ENCODE measurements at places on chromosomes 7 and 10. TPM values are rescaled to one million over a fixed set of nuclear protein-coding genes. Genes with fewer than 3 reads are reported as not detected.
A peak's percentile ranks its signal among the peaks of the same experiment; 100 is the strongest.

- peak; percentile 80 for DNase-seq
Observed at GRCh38 chr7:158975526-158976467, 119.4 kb downstream of the DYNC2I1 start.

DNA sequence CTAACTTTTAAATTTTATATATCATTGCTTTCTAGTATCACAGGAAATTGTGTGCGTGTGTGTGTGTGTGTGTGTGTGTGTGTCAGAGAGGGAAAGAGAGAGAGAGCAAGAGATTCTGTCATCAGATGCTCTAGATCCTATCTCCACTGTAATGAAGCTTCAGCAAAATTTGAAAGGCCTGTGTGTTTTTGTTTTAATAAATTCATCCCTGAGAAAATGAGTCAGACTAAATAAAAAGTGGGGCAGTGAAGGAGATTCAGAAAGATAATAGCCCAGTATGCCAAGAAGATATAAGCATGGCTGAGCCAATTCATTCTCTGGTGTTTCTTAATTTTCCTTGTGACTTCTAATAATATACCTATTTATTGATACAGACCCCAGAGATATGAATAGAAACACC, 184.2 kb upstream of the TMEM196 start:
- DNase-seq: no peak

DNA sequence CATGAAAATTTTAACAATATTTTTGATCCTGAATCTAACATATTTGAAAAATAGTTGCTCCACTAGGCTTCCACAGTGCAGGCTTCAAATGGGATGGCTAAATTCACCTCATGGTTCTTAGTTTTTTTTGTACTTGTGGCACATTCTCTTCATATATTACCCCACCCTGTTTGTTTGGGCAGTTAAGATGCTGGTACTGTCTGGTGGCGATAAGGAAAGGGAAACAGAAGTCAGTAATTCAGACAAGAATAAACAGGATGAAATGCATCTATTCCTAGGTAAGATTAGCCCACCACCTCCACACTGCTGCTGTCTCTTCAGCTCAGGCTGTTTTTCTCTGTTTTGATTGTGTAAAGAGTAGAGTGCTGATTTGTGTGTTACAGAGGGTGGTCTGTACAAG, 44.2 kb downstream of the GLRX3 start:
- DNase-seq: no peak

DNA sequence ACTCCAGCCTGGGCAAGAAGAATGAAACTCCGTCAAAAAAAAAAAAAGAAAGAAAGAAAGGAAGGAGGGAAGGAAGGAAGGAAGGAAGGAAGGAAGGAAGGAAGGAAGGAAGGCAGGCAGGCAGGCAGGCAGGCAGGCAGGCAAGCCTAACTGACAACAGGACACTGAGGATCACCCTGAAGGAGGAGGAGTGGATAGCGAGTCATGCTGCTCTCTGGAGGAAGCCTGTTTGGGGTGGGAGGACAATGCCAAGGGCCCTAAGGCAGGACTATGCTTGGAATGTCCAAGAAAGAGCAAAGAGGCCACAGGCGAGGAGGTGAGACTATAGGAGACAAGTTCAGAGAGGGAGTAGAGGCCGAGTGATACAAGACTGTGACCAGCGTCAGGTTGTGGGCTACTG, 107.0 kb upstream of the PARD3 start:
- DNase-seq: no peak

DNA sequence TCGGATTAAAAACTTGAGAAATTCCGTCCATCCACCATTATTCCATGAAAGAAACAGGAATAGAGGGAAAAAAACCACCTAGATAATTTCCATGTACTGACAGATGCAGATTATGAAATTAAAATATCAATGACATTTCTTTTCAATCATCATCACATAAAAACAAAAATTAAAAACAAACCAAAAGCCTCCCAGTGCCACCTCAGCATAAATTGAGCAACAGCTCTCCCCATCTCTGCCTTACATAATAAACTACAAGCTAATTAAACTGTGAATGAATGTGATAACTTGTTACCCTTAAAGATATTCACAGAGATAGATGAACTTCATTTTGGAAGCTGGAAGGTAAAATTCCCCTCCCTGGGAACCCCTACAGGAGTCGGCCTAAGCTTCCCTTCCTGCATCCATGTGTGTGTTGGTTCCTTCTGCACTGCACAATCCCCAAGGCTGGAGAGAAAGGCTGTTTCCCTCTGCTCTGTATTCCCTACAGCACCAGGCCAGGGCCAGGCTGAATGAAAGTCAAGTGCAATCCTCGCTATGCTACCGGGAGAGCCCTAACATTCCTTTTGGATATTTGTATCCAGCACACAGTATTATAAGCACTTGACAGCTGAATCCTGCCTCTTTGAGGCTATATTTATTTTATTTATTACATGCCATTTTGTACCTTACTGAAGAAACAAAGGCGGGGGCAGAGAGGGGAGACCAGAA, 8.1 kb downstream of the CCDC6 start:
- DNase-seq: no peak

- DNase-seq: no peak
Observed at GRCh38 chr7:47310020-47310419, 271.9 kb downstream of the TNS3 start.

Gene PNLIPRP2
- not detected for total RNA-seq

Gene UNCX
- total RNA-seq: not detected

GRCh38 chr7:70790215-70791073, 341.5 kb upstream of the GALNT17 start:
- DNase-seq: no peak

Gene THAP5
- total RNA-seq: 30.1 TPM

Gene VWC2
- not detected for total RNA-seq

DNA sequence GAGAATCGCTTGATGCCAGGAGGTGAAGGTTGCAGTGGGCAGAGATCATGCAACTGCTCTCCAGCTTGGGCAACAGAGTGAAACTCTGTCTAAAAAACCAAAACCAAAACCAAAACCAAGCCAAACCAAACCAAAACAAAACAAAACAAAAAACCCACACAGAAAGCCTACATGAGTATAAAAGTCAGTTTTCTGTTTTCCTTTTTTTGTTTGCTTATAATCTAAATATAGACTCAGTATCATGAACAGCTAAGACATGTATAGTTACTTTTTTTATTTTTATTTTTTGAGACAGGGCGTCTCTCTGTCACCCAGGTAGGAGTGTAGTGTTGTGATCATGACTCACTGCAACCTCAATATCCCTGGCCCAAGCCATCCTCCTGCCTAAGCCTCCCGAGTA, 16.8 kb upstream of the MTPN start:
- DNase-seq: no peak

DNA sequence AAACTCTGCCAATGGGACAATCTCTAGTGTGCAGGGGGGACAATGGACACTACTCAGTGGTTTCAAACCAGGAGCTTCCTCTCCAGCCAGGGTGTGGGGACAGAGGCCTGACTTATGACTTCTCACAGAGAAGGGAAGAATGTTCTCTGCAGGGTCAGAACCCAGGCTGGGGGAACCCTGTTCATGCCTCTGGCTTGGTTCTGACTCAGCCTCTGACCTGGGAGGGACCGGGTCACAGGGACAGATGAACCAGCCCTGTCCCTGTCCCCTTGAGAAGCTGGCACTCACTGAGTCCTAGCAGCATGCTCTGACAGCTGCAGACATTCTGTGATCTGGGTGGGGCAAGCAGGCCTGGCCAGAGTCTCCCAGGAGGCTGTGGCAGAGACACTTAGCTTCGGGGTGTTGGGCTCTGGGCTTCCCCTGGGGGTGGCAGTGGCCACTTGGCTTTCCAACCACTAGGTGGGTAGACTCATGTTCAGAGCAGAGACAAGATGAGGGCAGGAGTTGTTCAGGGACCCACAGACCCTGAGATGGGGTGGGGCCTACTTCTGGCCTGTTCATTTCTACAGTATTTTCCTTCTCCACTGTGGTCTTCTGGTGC, 13.6 kb downstream of the TSPAN15 start:
- DNase-seq: peak; percentile 13

DNA sequence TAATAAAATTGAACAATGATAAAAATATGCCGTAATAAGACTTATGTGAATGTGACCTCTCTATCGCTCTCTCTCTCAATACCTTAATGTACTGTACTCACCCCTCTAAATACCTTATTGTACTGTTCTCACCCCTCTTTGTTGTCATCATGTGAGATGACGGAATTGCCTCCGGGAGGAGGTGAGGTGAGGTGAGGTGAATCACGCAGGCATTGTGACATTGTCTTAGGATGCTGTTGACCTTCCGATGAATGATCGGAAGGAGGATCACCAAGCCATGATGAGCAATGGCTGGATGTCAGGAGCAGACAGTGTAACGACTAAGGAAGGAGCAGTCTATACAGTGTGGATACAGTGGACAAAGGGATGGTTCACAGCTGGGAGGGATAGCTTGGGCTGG, 87.4 kb upstream of the FAM20C start:
- no peak for DNase-seq

Gene NPFFR1
- total RNA-seq: not detected

Gene GNAI1
- total RNA-seq: 4.1 TPM

Gene STEAP2
- total RNA-seq: not detected

- no peak for DNase-seq
Observed at GRCh38 chr10:86254081-86254480, 112.5 kb downstream of the GRID1 start.

GRCh38 chr7:1931256-1931950, 261.3 kb downstream of the ELFN1 start:
- DNase-seq: no peak

Gene SUGCT
- 1.9 TPM for total RNA-seq

DNA sequence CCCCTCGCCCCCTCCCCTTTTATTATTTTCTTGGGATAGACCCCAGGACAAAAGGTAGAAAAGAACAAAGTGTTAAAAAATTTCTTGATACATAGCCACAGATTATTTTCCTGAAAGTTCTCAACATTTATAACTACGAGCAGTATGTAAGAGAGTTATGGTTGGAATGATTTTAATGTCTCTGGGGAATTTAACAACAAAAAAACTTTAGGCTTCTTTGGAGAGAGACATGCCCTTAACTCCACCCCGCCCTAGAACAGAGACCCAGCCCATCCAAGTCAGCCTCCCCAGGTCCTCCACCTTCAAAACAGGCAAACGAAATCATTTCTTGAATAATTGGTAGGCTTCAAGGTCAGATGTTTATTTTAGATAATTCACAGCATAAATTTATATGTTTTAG, 97.1 kb downstream of the TCF7L2 start:
- DNase-seq: no peak

Gene TRIL
- not detected for total RNA-seq

DNA sequence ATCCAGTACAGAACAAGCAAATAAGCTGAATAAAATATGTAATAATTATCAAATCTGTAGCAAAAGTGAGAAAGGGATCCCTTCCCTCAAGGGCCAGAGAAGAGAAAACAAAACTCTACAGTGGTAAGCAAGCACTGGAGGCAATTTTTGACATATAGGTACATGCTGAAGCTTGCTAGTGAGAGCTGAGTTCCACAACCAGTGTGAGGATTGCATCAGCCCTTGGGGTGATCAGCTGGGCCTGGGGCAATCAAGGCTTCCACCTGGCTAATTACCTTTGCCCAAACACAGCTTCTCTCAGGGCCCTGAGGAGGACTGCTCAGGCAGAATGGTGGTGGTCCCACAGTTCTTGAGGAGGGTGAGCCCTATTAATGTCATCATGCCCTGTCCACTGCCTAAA, 134.4 kb upstream of the DLX6 start:
- no peak for DNase-seq

DNA sequence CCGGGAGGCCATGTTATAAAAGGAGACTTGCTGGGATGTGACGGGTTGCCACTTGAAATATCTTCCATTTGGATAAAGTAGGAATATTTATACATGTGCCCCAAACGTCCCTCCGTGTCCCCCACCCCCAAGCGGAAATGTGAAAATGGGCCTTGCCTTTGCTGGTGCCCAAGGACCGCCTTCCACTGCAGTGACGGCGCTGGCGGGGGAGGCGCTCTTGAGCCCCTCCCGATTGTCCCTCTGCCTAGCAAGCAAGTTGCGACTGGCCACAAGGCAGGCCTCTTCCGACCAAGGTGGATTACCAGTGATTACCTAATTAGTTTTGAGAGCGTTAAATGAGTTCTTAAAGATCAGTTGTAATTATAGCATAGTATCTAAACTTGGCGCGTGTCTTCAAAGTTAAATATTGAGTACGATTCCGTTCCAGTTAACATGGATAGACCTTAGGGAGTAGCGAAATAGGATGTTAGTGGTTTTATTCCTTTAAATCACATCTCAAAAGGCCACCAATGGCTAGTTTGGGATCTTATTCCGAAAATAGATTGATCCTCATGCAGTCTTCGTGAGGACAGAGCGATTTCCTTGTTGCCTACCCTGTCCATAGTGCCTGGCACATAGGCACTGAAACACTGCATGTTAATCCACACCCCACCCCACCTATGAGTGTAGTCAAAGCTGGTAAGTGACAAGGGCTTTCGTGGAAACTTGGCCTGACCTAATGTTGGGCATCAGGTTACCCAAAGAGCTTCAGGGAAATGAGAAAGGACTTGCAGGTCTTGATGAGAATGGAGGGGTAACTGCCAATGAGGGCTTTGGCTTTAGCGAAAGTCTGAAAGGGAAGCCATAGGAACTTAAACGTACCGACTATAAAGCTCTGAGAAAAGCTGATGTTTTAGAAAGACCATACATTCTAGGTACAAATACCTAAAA, 1.1 kb downstream of the PPIA start:
- peak; percentile 91 for DNase-seq

DNA sequence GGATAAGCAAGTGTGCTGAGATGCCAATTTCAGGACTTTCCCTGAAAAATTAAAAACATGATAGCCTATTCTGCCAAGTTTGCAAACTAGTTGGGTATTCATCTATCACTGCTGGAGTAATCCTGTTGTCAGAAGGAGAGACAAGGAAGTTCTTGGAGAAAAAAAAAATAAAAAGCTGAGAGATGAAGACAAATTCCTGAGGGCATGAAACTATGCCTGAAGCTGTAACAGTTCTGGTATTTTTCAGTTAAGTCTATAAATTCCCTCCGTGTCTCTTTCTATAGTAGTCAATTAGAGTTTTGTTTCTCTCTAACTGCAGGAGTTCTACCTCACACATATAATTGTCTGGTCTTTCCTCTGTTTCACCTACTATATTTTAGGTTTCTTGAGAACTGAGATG, 95.7 kb downstream of the DGKB start:
- DNase-seq: no peak

Gene SKIDA1
- total RNA-seq: 0.54 TPM

- DNase-seq: no peak
Observed at GRCh38 chr10:43252166-43252782, 14.6 kb downstream of the RASGEF1A start.

DNA sequence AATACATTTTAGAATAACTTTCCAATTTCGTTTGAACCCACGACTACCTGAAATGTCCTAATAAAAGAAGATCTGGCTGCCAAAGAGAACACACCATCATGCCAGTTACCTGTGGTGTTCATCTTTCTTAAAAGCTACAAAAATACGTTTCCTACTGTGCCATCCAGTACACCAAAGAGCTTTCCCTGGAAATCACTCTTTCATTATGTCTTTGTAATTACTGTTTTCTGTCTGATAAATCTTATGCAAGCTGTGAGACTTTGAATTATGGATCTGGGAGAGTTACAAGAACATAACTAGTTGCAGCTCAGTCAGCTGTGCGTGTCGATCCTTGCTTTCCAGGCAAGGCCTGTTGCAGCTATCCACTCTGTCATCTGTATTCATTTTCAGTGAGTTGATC, 12.5 kb upstream of the POM121L12 start:
- DNase-seq: no peak
